ENCODE measurements at places on chromosomes 1 and 21. TPM values are rescaled to one million over a fixed set of nuclear protein-coding genes. Genes with fewer than 3 reads are reported as not detected.

The GSTM2 gene
- total RNA-seq = 5.4 TPM

The DAB1 gene
- total RNA-seq = not detected

The KRTAP12-1 gene
- not detected for total RNA-seq

The CDCA8 gene
- total RNA-seq = 1.4 TPM

The FCRL4 gene
- total RNA-seq = not detected

All from regular cardiac myocyte (primary cell).